ENCODE measurements at places on chromosomes 2 and 18. TPM values are rescaled to one million over a fixed set of nuclear protein-coding genes. Genes with fewer than 3 reads are reported as not detected.

ALPG gene
- not detected for total RNA-seq

PER2 gene
- total RNA-seq: 13.1 TPM

FARP2 gene
- 18.2 TPM for total RNA-seq

MYO3B gene
- total RNA-seq: 0.04 TPM

MC5R gene
- total RNA-seq: not detected

ZNF804A gene
- total RNA-seq: not detected

ADRA2B gene
- total RNA-seq: not detected

PAIP2B gene
- total RNA-seq: 1.6 TPM

ACMSD gene
- not detected for total RNA-seq

FKBP1B gene
- total RNA-seq: 1.9 TPM

LHCGR gene
- total RNA-seq: not detected

PCARE gene
- not detected for total RNA-seq

DCTN1 gene
- total RNA-seq: 106 TPM

PROM2 gene
- 0.42 TPM for total RNA-seq

ZNF513 gene
- total RNA-seq: 15.4 TPM

ANO7 gene
- total RNA-seq: 0.12 TPM

ABCG5 gene
- total RNA-seq: not detected

TUBB8B gene
- not detected for total RNA-seq

ANKRD62 gene
- total RNA-seq: not detected

CENPA gene
- total RNA-seq: 53.0 TPM

NT5C1B gene
- total RNA-seq: not detected

MRPL44 gene
- 29.6 TPM for total RNA-seq

PARD6G gene
- total RNA-seq: 0.22 TPM

NCKAP5 gene
- not detected for total RNA-seq

TMEM17 gene
- total RNA-seq: not detected

EFEMP1 gene
- total RNA-seq: not detected

ERICH2 gene
- total RNA-seq: not detected

C2orf15 gene
- 0.72 TPM for total RNA-seq

AAMP gene
- 51.1 TPM for total RNA-seq

BCL2 gene
- total RNA-seq: 113 TPM

POTEC gene
- total RNA-seq: not detected

ALLC gene
- not detected for total RNA-seq

BIN1 gene
- 140 TPM for total RNA-seq

GPR45 gene
- total RNA-seq: not detected

SLC4A3 gene
- total RNA-seq: not detected

MYOM1 gene
- total RNA-seq: 0.71 TPM

PTPRN gene
- total RNA-seq: not detected

BMP10 gene
- not detected for total RNA-seq

ANTXR1 gene
- 0.23 TPM for total RNA-seq

GALR1 gene
- total RNA-seq: not detected

ZAP70 gene
- total RNA-seq: 302 TPM

KLF11 gene
- total RNA-seq: 8.6 TPM

SERPINB11 gene
- total RNA-seq: not detected

HOXD4 gene
- total RNA-seq: not detected

TBR1 gene
- total RNA-seq: not detected

SETBP1 gene
- 3.7 TPM for total RNA-seq

SNTG2 gene
- not detected for total RNA-seq

HADHA gene
- total RNA-seq: 117 TPM

DPYSL5 gene
- total RNA-seq: not detected

DAPL1 gene
- total RNA-seq: not detected
